ENCODE measurements at places on chromosomes 16 and 17. TPM values are rescaled to one million over a fixed set of nuclear protein-coding genes. Genes with fewer than 3 reads are reported as not detected.
A peak's percentile ranks its signal among the peaks of the same experiment; 100 is the strongest.

GRCh38 chr17:17476865-17477467 lies at the start of gene MED9:
Gene MED9 (plus strand): TSS chr17:17477000. CDS start chr17:17477042, 42 bp downstream.
- peak; percentile 86 for DNase-seq

PLA2G10 gene
- not detected for total RNA-seq

DNA sequence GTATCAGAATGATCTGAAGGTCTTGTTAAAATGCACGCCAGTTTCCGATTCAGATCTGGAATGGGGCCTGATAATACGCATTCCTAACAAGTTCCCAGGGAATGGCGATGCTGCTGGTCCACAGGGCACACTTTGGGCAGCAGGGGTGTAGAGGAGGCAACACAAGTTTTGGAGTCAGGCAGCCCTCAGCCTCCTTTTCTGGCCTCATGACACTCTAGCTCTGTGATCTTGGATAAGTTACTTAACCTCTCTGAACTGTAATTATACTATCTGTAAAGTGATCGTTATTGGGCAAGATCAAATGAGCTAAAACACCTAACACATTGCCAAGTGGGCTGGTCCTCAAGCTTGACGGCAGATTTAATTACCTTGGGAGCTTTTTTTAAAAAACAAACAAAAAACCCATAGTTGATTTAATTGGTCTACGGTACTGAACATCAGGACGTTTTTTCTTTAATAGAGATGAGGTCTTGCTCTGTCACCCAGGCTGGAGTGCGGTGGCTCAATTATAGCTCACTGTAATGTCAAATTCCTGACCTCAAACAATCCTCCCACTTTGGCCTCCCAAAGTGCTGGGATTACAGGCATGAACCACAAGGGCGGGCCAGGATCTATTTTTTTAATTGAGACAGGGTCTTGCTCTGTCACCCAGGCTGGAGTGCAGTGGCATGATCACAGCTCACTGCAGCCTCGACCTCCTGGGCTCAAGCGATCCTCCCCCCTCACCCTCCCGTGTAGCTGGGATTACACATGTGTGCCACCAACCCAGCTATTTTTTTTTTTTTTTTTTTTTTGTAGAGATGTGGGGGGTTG lies 10.0 kb upstream of the MRPS23 start:
- no peak for DNase-seq

- peak; percentile 43 for DNase-seq
Observed at GRCh38 chr17:75827308-75828075, 16.7 kb downstream of the UNC13D start.

GRCh38 chr16:11452746-11453389 lies 107.6 kb downstream of the RMI2 start:
- DNase-seq = no peak

DNA sequence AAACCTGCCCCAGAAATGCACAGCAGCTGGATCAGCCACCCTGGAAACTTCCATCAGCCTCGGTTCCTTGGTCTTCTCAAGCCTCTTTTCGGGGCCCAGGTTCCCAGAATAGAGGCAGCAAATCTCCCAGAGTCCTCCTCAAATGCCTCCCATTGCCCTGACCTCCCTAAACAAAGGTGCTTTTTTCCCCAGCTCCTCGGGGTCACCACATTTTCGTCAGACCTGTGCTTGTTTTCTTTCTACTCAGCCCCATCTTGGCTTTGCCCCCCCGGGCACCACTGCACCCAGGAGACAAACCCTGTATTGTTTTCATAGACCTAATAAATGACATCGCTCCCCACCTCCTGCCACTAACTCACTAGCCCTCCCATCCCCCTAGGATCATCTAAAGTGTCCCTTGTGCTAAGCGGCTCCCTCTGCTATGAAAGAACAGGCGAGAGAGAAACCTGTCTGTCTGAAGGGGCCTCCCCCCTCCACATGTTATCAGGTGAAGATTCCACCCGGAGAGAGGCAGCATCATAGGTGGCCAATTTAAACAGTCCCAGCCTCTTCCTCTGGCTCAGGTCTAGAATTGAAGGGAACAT lies 451.1 kb downstream of the SOX9 start:
- no peak for DNase-seq

DNA sequence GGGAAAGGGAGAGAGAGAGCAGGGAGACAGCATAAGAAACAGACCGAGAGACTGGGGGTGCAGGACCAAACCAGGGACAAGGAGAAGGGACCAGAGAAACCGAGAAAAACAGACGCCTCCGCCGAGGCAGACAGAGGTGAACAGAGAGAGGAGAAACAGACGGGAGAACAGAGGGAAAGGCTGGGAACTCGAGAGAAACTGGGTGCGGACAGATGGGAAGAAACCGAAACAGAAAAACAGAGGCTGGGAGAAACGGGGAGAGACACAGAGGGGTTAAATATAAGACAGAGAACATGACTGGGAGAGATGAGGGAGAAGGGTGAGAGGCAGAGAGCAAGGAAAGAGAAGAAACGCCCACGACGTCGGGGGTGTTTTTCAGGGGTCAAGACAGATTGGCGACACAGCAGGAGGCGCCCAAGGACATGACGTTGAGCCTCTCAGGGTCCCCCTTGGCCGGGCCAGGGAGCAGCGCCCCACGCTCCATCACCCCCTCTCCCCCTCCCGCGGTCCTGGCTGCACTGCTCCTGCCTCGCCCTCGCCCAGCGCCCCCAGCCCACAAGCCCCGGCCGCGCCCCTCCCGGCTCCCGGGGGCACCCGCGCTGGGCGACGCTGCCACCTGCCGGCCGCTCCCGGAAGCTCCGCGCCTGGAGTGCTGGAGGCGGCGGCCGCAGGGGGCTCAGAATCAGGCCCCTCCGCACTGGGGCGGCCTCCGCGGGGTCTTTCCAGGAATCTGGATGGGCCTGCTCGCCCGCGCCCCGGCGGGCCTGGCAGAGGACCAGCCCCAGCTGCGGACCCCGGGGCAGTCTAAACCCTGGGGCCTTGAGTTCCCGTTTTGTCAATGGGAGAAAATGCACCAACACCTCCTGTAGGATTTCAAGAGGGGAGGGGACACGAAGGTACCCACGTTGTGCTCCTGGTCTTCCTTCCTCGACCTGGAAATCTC lies 1.3 kb upstream of the TMEM92 start:
- peak; percentile 30 for DNase-seq

- DNase-seq = no peak
Observed at GRCh38 chr17:8798176-8798845, 854 bp downstream of the MFSD6L start.

GRCh38 chr17:9509236-9509816 lies 66.3 kb downstream of the STX8 start:
- DNase-seq = no peak

HBQ1 gene
- total RNA-seq = not detected

GRCh38 chr17:73359987-73360410 lies 48.2 kb upstream of the CDC42EP4 start:
- no peak for DNase-seq

- peak; percentile 46 for DNase-seq
Observed at GRCh38 chr16:1723450-1724147, 17.6 kb downstream of the MAPK8IP3 start.

- DNase-seq = no peak
Observed at GRCh38 chr16:3584412-3584811, 7.2 kb upstream of the NLRC3 start.

DNA sequence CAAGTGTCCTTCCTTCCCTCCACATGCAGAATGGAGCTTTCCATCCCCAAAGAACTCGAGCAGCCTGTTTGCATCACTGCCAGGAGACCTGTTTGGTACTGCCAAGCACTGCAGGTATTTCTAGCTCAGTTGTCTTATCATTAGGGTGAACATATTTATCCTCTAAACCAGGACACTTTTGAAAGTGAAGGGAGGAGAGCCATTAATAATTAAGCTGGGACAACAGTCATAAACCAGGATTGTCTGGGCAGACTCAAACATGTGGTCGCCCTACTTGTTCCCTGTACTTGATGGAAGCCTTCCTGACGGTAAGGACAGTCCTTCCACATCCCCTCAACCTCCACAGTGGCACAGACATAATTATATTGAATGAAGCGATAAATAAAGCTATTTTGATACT lies 67.4 kb downstream of the PRKCA start:
- DNase-seq = no peak

GRCh38 chr17:67629971-67630320 lies 87.8 kb upstream of the NOL11 start:
- peak; percentile 68 for DNase-seq

GRCh38 chr17:49383060-49383459 lies 21.0 kb upstream of the ZNF652 start:
- no peak for DNase-seq
